Heart right ventricle (tissue), 16 donors: ENCODE measurements at places on chromosomes 11 and 22.

- DNase-seq = no peak
Measured at GRCh38 chr11:113760241-113760640, 13.3 kb downstream of the ZW10 start.

- no peak for DNase-seq
Measured at GRCh38 chr11:130705670-130706421, 210.4 kb downstream of the SNX19 start.

DNA sequence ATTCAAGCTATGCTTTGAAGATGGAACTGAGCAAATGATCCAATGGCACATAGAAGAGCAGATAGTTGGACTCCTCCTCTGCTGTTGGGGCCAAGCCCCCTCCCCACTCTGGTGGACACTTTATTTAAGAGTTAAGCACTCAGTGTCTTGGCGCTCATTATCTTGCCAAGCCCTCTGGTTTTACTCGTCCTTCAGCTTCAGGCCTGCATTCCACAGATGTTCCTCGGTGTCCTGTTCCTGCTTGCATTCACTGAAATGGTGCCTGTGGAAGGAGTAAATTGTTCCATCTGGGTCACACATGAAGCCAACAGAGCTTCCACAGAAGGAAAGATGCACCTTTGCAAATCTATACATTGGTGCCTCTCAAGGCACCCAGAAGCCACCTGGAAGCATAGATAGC is 26.1 kb downstream of the MAML2 start:
- DNase-seq = no peak

- DNase-seq = no peak
Measured at GRCh38 chr11:83681906-83682610, 395.9 kb upstream of the CCDC90B start.

DNA sequence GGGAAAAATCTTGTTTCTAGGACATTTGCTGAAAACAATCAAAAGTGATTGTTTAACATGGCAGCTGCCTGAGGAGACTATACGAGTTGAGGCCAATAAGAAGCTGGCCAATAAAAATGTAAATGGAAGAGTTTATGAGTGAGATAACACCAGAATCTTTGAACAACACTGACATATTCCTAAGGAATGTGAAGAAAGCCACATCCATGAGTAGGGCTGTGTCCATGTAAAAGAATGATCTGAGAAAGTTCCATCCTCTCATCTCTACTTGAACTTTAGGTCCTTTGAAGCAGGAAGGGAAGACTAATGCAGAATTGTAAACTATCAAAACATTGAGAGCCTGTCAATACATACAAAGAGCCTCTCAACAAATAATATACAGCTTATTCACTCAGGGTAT is 6.9 kb upstream of the CHORDC1 start:
- DNase-seq = no peak
